Esophagus mucosa (tissue), 1 donor: ENCODE measurements at places on chromosomes 11 and 22.
A peak's percentile ranks its signal among the peaks of the same experiment; 100 is the strongest.

DNA sequence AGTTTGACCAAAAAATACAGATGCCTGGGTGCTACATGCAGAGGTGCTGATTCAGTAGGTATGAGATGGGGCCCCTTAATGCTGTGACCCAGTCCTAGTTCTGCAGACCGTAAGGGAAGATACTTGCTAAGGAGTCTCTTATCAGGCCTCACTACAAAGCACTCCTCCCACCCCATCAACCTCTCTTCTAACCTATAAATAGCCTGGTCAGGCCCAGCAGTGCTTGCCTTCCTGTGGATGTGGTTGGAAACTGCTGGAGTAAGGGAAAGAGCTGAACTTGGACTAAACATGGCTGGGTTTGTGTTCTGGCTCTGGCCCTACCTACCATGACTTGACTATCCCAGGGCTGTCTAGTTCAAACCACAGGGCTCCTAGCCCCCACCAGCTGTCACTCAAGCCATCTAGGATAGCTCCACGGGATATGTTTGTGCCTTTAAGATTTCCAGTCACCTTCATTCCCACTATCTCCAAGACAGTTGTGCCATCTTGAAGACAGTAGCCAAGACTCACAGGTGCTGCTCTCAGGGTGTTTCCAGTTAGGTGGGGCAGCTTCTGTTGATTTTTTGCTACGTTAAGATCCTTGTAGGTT, 9.5 kb upstream of the DKK3 start:
- ATAC-seq, result no peak

DNA sequence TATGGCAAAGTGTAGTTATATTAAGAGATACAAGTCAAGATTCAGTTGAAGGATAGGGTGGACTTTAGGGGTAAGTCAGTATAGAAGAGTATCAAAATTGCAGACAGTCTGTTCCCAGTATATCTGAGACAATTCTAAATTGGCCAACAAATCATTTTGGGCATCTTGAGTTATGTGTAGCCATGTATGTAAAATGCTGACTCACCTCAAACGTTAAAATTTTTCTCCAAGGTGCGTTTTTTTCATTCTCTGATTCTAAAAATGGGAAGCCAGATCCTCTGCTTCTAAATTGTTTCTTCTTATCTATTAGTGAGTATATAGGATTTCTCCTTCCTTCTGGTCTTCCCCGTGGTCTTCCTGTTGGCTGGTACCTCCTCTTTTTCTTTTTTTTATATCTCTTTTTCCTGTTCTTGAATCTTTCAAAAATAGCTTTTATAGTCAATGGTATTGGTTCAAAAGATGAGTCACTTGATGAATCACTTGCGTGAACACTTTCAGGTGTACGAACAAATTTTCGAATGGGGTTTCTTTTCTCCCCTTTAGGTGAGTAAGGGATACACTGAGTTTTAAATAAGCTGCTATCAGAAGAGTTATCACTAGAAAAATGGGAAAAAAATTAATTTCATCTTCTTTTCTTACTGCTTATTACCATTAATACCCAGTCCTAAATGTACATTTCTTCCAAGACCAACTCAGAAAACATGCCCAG, 3.2 kb downstream of the TAF1D start:
- ATAC-seq, result no peak

DNA sequence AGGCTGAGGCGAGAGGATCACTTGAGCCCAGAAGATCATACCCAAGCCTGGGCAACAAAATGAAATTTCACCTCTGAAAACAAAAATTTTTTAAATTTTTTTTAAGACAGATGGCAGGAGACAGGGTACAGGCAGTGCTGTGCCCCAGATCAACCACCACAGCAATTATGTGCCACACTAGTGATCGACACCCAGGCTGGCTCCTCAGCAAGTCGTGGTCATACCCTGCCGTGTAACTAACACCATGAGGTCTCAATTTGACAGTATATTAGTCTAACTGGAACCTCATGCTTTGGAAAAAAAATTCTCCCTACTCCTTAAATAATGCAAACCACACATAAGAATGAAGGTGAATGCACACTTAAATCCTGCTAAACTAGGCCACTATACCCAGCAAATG, 8.3 kb downstream of the SF3A1 start:
- no peak for ATAC-seq

DNA sequence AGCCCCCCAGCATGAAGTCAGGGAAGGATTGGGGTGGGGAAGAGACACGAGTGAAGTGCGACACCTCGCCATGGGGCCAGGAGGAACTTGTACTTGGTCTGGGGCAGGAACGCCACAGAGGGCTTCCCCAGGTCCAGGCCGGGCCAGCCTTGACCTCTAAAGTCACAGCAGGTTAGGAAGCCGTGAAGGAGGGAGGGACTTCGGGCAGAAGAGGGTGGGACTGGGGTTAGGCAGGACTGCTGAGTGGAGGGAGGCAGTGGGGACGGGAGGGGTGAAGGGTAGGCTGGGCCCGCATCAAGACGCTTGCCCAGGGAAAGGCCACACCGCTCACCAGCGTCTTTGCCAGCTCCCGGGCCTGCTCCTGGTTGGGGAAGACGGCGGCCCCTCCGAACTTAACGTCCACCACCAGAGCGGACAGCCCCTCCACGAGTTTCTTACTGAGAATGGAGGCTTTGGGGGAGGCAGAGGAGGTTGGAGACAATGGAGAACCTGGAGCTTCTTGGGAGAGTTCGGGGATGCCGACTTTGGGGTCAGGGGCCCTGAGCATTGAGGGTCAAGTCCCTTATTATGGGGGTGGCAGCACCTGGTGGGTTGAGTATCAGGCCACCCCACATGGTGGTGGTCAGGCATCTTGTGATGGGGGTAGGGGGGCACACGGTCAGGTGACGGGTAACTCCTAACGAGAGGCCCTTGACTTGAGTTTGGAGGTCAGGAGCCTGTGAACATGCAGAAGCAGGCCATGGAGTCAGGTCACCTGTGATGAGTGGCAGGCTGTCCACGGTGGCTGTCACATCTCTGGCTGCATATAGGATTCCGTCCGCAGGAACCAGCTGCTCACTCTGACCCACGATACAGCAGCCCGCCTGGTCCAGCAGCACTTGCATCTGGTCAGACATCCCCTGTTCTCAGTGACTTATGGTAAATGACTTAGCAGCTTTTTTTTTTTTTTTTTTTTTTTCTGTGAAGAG, 1.7 kb upstream of the SCO2 start:
- peak; percentile 0 for ATAC-seq

GRCh38 chr22:36986242-36986821, 32.9 kb downstream of the TST start:
- peak; percentile 45 for ATAC-seq

DNA sequence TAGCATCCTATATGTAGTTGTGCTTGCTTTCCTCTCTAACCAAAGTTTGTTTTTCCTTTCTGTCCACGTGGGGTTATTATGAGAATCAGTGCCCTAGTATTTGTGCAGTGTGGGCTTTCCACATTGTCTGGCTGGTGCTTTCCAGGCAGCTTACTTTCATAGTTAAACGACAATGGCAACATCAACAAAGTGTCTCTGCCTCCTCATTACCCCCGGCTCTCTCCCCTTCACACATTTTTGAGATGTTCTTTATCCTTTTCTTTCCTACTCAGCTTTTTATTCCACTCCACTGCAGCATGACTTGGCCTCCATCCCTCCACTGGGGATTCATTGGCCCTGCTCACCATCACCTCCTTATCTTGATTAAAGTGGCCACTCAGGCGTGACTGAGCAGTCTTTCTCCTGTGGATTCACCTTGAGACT, 19.1 kb downstream of the SPECC1L start:
- ATAC-seq, result no peak

GRCh38 chr11:1126935-1127663, 30.7 kb upstream of the MUC5AC start:
- ATAC-seq, result no peak

- ATAC-seq, result no peak
These were observed 39.8 kb downstream of the GAB2 start for GRCh38 chr11:78377625-78378418.

GRCh38 chr11:113237261-113237660, 77.1 kb upstream of the TTC12 start:
- no peak for ATAC-seq
